ENCODE measurements at places on chromosomes 3 and 15.

DNA sequence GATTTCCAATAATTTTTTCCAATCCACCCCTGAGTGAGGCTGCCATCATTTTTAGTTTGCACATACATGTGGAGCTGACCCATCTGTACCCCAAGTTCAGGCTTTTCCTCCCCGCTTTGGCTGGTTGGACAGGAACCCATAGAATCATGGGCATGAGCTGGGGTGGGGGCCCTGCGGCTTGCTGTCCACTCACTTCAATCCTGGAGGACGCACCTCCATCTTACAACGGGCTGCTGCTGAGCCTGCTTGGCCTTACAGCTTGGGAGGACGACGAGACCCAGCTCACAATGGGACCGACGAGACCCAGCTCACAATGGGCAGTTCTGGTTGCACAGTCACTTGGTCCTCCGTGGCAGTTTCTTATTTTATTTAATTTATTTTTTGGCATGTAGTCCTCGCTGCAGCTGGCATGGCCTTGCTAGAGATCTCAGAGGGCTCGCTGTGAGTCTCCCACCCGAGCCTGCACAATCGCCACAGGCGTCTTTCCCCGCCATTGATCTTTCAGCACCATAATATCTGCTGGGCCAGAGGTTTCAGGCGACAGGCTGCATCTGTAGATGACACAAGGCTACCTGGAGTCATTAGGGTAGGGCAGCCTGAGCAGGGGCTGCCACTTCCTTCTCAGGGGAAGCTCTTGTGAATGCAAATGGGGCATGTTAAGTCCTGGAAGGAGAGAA is 19.6 kb upstream of the EPHB3 start:
- no peak for DNase-seq

DNA sequence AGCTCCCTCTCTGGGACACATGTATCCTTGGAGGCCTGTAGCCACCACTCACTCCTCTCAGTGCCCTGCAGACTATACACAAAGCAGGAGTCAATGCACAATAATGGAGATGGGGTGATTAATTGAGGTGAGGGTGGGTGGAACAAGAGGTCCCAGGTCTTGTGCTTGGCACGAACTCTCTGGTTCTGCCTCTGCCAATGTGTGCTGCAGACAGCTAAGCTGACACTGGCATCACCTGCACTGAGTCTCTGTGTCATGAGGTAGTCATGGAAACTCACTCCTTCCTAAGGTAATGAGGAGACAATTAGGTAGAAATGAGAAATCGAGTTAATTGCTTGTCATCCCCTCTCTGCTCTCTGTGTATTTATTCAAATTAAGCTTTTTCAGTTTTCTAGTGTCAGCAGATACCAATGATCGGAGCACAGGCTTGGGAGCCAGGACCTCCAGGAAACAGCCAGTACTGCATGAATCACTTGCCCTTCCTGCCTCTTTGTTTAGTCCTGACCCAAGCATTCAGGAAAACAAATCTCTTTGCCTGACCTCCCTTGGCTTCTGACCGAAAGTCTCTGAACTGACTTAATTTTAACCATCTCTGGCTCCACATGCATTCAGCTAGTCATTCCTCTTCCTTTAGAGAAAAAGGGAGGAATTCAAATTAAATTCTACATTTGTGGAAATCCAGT is 56.7 kb downstream of the DRD3 start:
- no peak for DNase-seq

GRCh38 chr3:55558316-55558715 is 71.2 kb upstream of the WNT5A start:
- DNase-seq = no peak

GRCh38 chr3:27511724-27512422 is 27.7 kb upstream of the SLC4A7 start:
- DNase-seq = no peak

GRCh38 chr3:183532620-183533411 is 22.7 kb downstream of the KLHL6 start:
- DNase-seq = no peak

DNA sequence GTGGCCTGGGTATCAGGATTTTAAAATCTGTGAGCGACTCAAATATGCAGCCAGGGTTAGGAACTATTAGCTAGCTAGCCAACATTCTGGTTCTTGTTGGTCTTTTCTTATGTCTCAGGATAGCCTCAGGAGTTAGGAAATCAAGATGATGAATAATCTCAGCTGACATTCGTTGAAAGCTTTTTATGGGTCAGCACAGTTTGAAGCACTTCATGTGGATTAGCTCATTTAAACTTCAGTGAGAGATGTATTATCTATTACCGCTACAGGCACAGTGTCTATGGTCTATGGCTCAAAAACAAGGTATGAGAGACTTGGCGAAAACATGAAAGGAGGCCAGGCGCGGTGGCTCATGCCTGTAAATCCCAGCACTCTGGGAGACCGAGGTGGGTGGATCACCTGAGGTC is 187.5 kb upstream of the THRB start:
- no peak for DNase-seq

DNA sequence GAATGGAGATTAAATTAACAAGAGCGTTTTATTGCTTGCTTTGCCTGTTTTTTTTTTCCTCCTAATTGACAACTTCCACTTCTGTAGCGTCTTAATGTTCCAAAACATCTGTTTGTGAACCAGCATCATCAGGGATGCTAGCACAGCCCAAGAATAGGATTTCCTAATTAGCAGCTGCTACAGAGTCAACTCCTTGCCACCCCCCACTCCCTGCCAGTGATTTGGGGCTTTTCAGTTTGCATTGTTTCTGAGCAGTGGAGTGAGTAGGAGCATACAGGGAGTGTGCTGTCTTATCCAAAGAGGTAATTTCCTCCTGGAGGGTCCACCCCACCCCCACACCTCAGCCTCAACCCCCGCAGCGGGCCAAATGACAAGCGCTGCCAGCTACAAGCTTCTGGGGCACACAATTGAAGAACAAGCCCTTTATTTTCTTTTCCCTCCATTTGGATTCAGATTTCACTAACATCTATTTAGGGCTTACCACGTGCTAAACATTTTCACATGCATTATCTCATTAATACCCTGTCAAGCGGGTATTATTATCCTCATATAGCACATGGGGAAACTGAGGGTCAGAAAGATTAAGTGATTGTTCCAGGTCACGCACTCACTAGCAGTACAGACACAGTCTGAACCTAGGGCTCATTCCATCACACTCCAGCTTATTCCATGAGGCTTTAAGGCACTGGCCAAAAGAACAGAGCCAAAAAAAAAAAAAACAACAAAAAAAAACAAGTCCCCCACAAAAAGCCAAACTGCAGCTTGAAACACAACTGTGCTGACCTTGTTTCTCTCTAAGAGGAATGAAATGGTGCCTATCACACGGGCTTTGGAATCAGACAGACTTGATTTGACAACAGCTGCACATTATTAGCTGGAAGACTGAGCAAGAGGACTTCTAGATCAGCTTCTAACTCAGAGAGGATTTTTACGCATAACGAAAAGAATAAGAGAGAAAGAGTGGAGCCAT is 16.4 kb downstream of the HEG1 start:
- DNase-seq = no peak

- DNase-seq = no peak
These were observed 1.2 kb downstream of the NKIRAS1 start for GRCh38 chr3:23915537-23916108.

GRCh38 chr3:149596134-149596770 is 61.6 kb downstream of the WWTR1 start:
- DNase-seq = no peak

DNA sequence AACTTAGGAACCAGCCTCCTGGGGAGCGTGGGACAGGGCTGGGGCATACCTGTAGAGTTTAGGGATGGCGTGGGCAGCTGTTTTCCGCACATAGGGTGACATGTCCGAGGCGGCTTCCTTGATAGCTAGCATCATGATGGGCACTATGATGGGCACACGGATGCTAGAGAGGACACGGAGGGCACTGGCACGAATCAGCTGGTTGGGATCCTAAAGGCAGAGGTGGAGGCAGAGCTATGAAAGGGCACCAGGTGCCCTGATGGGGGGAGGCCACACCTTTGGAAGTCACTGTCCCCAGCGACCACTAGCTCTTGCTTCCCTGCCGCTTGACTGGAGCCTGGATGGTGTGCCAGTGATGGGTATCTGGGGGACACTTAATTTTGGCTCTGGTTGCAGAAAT is 28.3 kb downstream of the AP3B2 start:
- no peak for DNase-seq

DNA sequence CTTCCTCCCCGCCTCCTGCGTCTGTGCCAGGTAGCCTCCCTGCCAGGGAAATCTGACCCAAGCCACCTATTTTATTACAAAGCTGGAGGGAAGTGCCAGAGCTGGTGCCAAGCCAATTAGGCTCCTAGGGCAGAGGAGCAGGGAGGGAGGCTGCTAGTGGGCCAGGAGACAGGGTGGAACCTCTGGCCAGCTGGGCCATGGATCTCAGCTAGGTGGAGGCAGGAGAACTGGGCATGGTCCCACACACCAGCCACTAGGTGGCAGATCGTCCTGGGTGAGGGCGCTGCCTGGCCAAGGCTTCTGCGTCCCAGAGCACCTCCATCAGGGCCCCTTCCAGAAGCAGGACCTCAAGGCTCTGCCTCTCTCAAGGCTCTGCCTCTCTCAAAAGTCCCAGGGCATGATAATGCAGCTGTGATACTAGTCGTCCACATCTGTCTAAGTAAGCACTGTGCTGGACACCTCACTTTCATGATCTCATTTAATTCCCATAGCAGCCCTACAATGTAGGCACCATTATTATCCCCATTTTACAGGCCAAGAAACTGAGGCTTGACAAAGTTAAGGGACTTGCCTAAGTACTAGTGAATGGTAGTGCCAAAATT is 4.5 kb upstream of the RFT1 start:
- DNase-seq = peak; percentile 33

GRCh38 chr15:52673734-52674133 is 5.5 kb downstream of the ATOSA start:
- DNase-seq = no peak

DNA sequence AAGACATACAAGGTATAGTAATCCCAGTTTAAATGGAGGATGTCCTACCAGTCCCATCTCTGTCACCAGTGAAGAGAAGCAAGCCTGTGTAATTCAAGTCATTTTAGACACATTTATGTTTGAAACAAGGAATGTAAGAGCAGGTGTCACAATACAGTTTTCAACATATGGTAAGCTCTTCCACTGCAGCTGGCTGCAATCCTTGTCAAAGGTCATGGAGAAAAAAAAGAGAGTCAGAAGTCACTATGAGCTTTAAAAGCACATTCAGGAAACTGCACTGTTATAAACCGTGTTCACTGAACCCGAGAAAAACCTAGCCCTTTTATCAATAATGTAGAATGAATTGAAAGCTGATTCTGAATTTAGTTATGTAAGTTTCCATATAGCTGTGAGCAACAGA is 206.4 kb downstream of the NAALADL2 start:
- no peak for DNase-seq

- DNase-seq = no peak
These were observed 3.2 kb downstream of the MAPKBP1 start for GRCh38 chr15:41777421-41777973.

DNA sequence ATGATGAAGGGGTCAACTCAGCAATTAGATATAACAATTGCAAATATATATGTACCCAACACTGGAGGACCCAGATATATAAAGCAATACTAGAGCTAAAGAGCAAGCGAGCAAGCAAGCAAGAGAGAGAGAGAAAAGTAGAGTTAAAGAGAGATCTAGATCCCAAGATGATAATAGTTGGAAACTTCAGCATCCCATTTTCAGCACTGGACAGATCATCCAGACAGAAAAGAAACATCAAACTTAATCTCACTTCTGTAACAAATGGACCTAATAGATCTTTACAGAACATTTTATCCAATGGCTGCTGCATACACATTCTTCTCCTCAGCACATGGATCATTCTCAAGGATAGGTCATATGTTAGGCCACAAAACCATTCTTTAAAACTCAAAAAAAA is 23.2 kb downstream of the PEAK1 start:
- no peak for DNase-seq

GRCh38 chr3:38597502-38598060 is 51.9 kb downstream of the SCN5A start:
- DNase-seq = no peak

DNA sequence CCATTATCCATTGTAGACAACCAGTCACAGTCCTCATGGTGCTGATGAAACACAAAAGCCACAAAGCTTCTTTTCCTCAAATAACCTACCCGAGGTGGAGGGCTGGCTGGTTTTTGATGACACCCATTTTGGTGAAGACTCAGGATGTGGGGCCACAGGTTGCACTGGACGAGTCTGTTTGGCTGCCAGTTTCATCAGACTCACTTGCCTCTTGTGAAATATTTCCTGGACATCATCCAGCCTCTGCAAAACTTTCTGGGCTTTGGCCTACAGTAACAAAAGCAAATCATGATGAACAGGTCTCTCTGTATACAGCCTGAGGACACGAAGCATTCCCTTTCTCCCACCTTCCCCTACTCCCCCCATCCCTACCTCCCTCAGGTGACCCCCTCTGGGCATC is 42.2 kb downstream of the B3GNT5 start:
- no peak for DNase-seq

DNA sequence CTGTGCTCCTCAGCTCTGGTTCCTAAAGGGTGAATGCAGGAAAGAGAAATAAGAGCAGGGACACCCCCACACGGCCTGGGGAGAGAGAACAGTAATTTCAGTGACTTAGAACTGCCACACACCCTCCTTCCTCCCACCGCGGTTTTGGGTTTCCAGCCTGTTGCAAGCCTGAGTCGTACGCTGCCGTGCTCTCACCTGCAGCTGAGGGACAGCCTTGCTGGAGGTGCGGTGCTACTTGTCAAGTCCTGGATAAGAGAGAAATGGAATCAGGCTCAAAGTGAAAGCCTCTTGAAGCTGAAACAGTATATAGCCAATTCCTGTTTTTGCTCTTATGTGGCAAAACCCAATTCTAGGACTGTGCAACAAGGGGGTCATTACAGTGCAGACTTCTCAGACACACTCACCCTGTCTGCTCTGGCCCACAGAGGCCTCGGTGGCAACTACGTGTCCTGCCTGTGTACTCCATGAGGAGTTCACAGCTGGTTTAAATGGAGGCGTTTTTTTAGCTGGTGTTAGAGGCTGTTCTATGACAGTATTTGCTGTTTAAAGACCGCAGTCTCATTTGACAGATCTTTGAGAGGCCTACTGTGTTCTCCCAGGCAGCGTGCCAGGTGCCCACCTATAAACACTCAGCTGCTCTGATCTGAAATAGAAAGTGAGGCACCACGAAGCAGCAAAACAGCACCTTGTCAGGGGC is 42.9 kb downstream of the TBC1D2B start:
- peak; percentile 46 for DNase-seq

GRCh38 chr3:76969996-76970615 is 69.8 kb upstream of the ROBO2 start:
- no peak for DNase-seq

GRCh38 chr15:61916104-61916503 is 144.1 kb downstream of the VPS13C start:
- no peak for DNase-seq

DNA sequence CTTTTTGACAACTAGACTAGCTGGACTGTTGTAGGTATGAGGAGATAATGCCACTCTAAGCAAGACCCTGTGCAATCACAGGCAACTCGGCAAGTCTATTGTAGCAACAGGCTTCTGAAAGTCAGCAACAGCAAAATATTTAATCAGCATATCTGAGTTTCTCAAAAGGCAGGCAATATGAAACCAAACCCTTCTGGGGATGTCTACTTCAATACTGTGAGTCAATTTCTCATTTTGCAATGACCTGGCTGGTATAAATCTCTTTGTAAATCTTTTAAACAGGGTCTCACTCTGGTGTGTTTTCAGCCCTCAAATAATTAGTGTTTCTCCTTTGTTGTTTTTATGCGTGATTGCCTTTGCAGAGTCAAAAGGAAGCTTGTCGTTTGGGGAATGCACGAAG is 1044.5 kb downstream of the NTRK3 start:
- DNase-seq = no peak

GRCh38 chr3:37997342-37997741 is 6.8 kb downstream of the VILL start:
- no peak for DNase-seq

Measured in stimulated activated CD8-positive, alpha-beta memory T cell treated with anti-CD3 and anti-CD28 coated beads, Interleukin-15, amount 100 ng/mL, for 4 hours (primary cell).